Fibroblast of villous mesenchyme (primary cell): ENCODE measurements at places on chromosomes 4 and X. TPM values are rescaled to one million over a fixed set of nuclear protein-coding genes. Genes with fewer than 3 reads are reported as not detected.
A peak's percentile ranks its signal among the peaks of the same experiment; 100 is the strongest.

The SH3RF1 gene
- 29.3 and 41.9 TPM in 2 replicates for total RNA-seq

The ATP1B4 gene
- not detected in 2 replicates for total RNA-seq

- no peak for DNase-seq
Measured at GRCh38 chr4:176981074-176981473, 188.4 kb upstream of the VEGFC start.

GRCh38 chrX:110584083-110584482 is 211.5 kb downstream of the CHRDL1 start:
- DNase-seq, result no peak

DNA sequence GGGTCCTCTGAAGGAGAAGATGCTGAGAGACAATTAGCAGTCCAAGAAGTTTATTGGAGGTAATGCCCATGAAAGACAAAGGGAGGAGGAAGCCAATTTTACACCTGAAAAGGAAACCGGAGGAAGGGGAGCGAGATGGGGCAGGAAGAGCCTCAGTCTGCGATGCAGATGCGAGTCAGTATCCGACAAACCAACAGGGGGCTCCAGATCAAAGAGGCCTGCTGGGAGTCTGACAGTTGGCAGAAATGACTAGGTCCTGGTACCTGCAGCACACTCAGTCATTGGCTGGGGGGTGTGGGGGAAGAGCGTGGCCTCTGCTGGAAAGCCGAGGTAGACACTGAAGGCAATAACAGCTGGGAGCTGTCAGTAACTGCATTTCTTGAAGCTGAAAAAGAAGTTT is 231.1 kb upstream of the CENPE start:
- DNase-seq, result no peak

- DNase-seq, result no peak
Measured at GRCh38 chrX:153633048-153633447, 14.0 kb upstream of the DUSP9 start.

DNA sequence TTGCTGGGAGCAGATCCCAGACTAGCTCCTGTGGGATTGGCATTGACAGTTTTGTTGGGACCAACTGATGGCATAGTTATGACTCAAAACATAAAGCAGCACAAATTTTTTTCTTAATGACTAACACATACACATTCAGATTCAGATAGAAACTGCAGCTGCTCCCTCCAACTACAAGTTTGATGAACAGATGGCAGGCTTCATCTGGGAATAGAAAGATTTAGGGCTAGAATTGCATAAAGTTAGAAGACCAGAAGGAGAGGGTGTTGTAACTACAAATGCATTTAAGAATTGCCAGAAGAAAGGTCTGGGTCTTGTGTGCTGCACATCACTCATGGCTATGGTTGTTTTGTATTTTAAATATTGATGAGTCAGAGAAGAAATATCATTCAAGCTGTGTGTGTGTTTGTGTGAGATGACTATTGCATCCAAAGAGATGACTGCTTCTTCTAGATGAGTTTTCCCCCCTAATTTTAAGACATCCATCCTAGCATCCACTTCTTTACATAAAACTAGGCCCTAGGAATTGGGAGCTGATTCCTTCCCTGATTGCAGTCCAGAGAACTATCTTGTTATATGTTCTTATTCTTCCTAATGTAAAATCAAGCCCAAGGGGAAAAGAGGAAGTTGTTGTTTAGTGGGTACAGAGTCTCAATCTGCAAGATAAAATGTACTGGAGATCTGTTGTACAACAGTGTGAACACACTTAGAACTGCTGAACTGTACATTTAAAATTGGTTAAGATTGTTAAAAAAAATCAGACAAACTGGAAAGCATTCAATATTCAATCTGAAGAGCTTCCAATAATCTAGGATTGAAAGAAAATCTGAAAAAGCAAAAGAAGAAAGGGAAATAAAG is 175.1 kb downstream of the PARM1 start:
- peak; percentile 7 for DNase-seq
